ENCODE measurements at places on chromosomes 1 and 21.

DNA sequence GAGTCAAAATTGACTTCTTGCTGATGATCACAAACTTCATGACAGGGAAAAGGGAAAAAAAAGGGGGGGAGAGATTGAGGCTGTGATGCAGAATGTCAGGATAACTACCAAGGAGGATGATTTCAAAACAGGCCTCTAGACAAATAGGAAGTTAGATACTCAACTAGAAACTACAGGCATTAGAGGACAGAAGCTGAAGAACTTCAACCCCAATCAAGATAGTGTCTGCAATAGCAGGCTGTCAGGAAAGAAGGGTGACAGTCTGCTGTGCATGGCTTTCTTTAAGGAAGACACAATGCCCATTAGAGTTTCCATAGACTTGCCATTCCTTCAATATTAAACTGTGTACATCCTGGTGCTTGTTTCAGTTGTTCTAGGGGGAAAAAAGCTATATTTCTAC is 257.2 kb downstream of the TTLL7 start:
- DNase-seq = no peak

DNA sequence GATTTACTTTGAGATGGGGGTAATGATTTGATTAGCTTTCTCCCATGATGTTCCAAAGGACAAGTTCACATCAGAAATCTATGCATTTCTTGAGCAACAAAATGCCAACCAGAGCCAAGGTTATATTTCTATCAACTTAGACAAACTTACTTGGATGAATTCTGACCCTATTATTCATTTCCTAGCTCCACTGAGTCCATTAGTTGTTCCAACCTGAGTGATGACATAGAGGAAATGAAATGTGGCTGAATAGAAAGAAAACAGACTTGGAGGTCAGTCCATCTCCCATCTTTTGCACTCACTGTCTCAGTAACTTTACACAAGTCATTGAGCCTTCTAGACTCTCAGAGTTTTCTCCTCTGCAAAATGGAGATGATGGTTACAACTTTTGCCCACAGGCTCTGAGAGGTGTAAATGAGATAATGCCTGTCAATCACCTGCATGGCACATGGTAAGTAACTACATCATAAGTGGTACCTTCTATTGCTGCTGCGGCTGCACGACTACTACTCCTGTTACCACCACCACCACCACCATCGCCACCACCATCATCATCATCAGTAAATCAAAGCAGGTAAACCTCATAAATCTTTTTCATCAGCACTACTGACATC is 98.2 kb downstream of the PTPN14 start:
- no peak for DNase-seq

DNA sequence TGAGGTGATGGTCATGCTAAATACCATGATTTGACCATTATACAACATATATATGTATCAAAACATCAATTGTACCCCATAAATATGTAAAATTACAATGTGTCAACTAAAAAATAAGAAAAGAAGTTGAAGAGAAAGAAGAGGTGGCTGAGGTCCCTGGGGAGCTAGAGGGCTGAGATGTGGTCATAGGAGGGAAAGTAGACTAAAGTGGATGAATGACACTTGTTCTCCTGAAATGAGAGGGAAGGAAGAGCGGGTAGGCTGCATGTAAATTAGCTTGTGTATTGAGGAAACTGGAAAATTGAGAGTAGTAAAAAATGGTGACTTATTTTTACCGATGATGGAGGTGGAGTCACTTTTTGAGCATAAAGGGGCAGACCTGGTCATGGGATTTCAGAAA is 117.0 kb downstream of the ST6GALNAC3 start:
- DNase-seq = no peak

- DNase-seq = no peak
These were observed 32.8 kb downstream of the RNASEL start for GRCh38 chr1:182556279-182556678.

- no peak for DNase-seq
These were observed 52.4 kb downstream of the NEGR1 start for GRCh38 chr1:72229893-72230292.

- no peak for DNase-seq
These were observed 38.4 kb upstream of the FOXO6 start for GRCh38 chr1:41322835-41323234.

DNA sequence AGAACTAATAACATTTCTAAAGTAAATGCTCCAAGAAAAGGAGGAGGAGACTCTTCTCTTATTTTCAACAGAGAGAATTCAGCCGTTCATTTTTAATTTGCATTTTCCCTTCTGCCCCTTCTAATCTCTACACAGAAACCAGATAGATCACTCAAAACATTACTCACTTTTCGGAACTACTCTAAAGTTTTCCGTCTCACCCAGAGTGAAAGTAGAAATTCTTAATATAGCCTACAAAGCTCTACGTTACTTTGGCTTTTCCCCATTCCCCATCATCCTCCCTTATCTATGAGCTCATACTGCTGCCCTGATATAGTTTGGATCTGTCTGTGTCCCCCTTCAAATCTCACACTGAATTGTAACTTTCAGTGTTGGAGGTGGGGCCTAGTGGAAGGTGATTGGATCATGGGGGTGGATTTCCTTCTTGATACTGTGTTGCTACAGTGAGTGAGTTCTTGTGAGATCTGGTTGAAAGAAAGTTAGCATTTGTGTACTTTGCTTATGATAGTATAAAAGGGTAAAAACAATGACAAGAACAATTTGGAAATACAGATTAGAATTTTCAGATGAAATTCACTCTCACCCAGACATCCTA is 188.2 kb downstream of the AMY1C start:
- no peak for DNase-seq

- DNase-seq = no peak
These were observed 253.2 kb downstream of the CRB1 start for GRCh38 chr1:197521118-197521739.

- DNase-seq = no peak
These were observed 2.8 kb upstream of the ADAMTSL4 start for GRCh38 chr1:150546294-150546937.

DNA sequence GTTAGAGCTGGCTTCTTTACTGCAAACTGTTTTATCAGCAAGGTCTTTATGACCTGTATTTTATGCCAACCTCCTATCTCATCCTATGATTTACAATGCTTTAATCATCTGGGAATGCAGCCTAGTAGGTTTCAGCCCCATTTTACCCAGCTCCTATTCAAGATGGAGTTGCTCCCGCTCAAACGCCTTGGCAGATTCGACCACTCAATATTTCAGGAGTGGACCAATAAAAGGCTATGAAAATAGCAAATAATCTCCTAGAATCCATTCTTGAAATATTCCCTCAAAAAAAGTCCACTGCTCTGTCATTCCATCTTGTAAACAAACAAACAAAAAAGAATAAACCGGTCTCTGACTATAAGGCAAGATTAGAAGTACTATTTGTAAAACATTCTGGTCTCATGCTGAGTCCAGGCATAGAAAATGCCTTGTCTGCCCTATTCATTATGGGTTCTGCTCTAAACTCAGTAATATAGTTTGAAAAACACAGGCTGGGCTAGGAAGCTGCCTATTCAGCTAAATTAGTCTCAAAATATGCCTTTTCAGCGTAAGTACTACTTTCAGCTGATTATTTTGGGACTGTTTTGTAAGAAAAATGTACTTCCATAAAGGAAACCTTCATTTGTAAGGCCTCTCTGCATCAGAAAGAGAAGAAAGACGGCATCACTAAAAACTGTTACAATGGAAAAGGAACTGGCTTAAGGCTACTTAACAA is 53.0 kb downstream of the TBX19 start:
- no peak for DNase-seq

DNA sequence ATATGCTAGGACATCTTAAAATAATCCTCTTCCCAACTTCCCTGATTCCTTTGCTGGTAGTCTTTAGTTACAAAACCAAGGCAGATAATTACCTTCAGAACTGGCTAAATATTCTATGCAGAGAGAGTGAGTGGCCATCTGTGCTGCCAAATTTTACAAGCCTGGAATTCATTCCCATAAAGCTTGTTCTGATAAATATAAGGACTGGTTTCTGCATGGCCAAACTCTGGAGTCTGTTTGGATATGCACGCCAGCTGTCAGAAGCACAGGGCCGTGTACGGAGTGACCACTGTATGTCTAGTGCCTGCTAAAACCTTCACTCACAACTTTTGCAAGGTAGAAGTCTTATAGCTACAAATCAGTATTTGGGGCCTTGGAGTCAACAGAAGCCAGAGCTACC is 66.5 kb upstream of the RAVER2 start:
- DNase-seq = no peak
